ENCODE measurements at places on chromosomes 7 and 10.
A peak's percentile ranks its signal among the peaks of the same experiment; 100 is the strongest.

GRCh38 chr10:89431977-89432376, 17.6 kb downstream of the IFIT5 start:
- DNase-seq: no peak

GRCh38 chr10:89242345-89242684, 9.3 kb downstream of the LIPA start:
- DNase-seq: no peak

- no peak for DNase-seq
These were observed 325.6 kb upstream of the KAT6B start for GRCh38 chr10:74500816-74501215.

- peak; percentile 51 for DNase-seq
These were observed 373.5 kb downstream of the RPS24 start for GRCh38 chr10:78407009-78407711.

DNA sequence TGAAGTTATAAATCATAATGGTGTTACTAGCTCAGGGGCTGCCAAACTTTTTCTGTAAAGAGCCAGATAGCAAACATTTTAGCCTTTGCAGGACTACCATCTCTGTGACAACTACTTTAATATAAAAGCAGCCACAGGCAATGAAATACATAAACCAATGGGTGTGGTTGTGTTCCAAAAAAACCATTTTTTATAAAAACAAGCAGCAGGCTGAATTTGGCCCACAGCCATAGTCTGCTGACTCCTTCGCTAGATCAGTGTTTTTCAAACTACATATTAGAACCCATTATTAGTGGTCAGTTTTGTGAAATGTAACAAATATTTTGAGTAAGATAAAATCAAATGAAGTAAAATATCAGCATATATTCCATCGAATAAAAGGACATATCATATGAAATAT, 13.6 kb downstream of the GNG11 start:
- no peak for DNase-seq

DNA sequence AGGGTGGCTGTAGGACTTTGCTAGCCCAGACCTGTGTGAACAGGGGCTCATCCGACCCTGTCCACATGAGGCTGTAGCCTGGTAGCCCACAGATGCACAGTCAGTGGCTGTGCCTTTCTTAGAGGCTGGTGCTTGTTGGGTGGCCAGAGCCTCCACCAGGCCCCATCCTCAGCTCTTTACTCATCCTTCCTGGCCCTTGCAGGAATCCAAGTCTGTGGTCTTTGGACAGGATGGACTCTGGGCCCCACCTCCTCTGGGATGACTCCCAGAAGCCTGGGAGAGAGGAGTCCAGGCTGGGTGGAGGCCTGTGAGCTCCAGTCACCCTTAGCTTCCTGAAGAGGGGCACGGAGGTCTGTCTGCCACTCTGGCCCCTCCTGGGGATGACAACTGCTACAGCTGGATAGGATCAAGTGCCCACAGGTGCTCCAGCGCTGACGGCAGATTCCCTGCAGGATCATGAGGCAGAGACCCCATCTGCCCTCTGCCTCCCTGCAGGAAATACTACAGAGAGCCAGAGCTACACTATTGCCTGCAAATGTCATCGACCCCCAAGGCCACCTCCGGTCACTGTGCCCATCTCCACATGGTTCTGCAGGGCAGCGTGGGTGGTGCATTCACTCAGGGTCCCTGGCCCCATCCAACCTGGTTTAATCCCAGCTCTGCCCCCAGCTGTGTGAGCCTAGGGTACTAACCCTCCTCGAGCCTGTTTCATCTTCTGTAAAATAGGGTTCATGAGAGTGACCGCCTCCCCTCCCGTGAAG, 114.5 kb downstream of the PTPN20 start:
- no peak for DNase-seq

DNA sequence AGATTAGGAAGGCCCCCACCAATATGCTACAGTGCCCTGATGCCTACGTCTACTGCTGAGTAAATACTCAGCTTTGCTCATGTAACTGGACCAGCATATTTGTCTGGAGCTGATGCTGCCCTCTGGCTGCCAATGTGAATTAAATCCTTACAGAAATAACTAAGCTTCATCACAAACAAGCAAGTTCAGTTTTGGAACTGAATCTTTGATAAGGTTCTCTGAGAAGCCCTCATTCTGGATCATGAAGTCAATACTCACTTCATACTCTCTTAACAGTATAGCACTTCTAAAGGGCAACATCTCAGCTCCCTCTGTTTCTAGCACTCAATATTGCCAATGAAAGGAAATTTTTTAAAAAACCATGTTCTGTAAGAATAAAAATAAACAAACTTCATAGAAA, 246.7 kb downstream of the ETV1 start:
- DNase-seq: no peak

- no peak for DNase-seq
These were observed 41.8 kb upstream of the TSPAN13 start for GRCh38 chr7:16711730-16712129.

DNA sequence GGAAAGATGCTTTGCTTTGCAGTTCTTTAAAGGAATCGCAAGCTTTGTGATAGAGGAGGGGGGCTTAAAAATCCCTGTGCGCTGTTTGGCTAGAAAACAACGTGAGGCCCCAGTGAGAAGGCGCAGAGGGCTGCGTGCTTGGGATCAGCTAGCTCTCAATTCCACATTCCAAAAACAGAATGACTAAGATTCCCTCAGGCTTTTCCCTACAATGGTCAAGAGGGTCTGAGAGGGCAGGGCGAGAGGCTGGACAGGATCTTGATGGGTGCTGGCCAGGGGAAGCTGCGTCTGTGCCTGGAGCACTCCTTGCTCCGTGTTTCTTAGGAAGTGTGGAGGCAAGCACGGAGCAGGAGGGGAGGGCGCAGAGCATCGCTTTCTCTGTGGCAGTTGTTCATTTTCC, 72.1 kb upstream of the INHBA start:
- DNase-seq: no peak

- no peak for DNase-seq
These were observed 40.6 kb downstream of the AKR1D1 start for GRCh38 chr7:138116892-138117291.

DNA sequence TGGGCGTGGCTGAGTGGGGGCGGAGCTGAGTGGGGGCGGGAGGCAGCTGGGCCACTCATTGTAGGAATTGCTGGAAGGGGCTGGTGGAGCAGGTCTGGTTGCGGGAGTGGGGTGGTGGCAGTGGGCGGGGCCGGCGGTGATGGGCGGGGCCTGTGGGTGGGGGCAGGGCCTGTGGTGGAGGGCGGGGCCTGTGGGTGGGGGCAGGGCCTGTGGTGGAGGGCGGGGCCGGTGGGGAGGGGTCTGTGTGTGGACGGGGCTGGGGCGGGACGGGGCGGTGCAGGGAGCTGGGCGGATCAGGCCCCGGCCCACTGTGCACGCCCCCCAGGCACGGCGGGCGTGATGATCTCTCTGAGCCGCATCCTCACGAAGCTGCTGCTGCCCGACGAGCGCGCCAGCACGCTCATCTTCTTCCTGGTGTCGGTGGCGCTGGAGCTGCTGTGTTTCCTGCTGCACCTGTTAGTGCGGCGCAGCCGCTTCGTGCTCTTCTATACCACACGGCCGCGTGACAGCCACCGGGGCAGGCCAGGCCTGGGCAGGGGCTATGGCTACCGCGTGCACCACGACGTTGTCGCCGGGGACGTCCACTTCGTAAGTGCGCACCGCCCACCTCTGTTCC, 14.0 kb downstream of the SLC29A4 start:
- DNase-seq: peak; percentile 61

DNA sequence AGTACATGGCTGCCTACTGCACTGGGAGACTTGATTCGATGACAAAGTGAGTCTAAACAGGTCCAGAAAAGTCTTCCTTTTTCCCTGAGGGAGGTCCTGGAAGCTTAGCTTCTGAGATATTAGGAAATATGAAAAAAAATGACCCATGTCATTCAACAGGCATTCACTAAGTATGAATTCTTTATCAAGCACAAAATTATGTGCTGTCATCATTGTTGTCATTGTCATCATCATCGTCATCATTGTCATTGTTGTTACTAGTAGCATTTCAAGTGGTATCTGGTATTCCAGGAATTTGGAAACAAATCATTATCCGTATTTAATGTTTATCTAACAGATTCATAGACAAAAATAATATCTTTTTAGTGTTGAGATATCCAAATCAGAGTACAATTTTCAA, 49.7 kb upstream of the HECTD2 start:
- DNase-seq: no peak

DNA sequence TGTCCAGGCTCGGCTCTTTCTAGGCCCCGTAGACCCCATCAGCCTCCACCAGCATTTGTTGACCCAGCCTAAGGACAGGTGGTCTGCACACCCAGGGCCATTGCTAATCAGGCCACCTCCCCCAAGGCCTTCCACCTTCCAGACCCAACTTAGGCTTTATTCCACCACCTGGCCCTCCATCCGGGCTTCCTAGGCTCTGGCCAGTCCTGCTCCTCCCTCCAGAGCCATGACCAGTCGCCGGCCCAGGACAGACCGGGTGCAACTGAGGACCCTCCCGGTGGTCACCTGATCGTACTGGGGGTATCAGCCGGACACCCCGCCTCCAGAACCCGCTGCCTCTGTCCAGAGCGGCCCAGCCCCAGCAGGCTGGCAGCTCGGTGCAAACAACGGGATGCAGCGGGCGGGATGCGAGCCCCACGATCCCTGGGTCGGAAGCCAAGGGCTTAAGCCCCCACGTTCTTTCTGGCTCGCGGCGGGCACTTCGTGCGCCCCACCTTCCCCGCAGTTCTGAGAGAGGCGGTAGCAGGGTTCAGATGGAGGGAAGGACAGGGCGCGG, 545 bp downstream of the NACAD start:
- no peak for DNase-seq

- no peak for DNase-seq
These were observed 66.3 kb downstream of the GLI3 start for GRCh38 chr7:42170724-42171123.

DNA sequence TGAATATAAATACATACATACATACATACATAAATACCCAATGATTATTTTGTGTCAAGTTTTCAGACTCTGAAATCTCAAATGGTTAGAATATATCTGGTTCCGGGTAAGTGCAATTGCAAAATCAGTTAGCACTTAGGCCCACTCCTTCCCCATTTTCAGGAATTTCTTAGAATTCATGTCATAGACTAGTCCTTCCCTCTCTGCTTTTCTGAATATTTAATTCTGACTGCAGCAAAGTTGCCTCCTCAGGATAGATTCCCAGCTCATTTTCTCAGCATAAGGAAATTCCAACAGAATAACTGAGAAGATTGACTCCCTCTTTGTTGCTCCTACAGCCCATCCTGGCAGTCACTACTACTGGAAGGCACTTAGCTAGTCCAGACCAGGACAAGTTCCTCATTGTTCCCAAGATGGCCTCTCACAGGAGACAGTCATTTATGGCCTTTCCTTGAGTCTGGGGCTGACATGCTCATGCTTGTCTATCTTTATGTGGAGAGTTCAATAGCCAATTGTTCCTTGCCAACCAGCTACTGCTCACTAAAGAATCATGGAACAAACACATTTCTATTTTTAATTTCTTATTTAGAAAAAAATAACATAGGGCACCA, 142.9 kb upstream of the ITGB1 start:
- DNase-seq: no peak

DNA sequence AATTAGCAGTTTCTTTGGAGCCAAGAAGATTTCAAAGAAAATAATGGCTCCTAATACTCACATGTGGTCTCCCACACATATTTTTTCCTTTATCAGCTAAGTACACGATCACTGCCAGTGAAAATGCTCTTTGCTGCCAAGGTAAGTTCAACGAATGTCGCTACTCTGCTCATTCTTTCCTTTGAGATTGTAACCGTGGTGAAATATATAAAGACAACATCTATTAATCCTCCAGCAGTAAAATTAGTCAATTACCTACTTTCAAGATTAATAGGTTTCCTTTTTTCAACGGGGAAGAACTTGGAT, 672.2 kb downstream of the GATA3 start:
- DNase-seq: no peak

GRCh38 chr7:24896031-24896501, 83.9 kb downstream of the OSBPL3 start:
- DNase-seq: no peak
